Mesenchymal stem cell (in vitro differentiated cells and primary cell): ENCODE measurements at places on chromosomes 5 and 9.
A peak's percentile ranks its signal among the peaks of the same experiment; 100 is the strongest.

GRCh38 chr5:179869641-179870402 lies 11.2 kb upstream of the MRNIP start:
- DNase-seq: no peak

- no peak for DNase-seq
Observed at GRCh38 chr5:137415231-137415681, 83.9 kb downstream of the SPOCK1 start.

GRCh38 chr9:133600739-133601138 lies 8.4 kb downstream of the FAM163B start:
- no peak for DNase-seq

DNA sequence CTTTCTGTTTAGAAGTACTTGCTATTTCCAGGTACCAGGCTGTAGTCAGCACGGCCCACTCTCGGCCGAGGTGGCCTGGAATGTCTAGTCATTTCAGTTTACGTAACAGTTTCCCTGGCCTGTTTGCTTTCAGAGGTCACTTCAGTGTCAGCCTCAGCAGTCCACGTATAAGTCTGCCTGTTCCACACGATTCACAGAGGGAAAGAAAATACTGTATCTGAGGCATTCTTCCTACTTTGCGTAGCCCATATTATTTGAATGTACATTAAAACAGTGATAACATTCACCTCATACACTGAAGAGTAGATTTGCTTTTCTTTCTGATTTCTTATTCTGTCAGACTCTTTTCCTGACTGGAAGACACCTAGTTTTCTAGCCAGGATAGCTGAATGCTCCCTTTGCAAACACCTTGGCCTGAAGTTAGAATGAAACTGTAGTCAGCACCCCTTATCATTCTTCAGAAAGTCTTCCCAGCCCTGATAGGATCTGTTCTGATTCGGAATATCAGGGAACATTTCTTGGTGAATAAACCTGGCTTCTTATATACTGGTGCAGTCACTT lies 140.9 kb downstream of the AOPEP start:
- peak; percentile 93 for DNase-seq

GRCh38 chr9:91783411-91783810 lies 166.6 kb downstream of the ROR2 start:
- no peak for DNase-seq

- no peak for DNase-seq
Observed at GRCh38 chr9:130497139-130497538, 52.4 kb downstream of the ASS1 start.

DNA sequence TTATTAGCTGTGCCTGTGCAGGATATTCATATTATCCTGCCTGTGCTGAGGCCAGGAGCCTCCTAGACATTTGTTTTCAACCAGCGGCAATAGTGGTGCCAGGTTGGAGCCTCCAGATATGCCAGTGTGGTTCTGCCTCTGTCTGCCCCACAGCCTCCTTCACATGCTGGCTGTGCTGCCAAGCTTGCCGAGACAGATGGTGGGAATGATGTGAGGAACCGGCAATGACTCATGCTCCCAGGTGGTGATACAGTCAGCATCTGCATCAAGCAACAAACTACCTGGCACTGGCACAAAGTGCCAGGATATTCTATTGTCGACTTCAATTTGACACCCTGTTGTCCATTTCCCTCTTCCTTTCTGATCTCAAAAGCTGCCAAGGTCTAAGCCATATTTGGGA lies 285.7 kb downstream of the CHSY3 start:
- DNase-seq: no peak

DNA sequence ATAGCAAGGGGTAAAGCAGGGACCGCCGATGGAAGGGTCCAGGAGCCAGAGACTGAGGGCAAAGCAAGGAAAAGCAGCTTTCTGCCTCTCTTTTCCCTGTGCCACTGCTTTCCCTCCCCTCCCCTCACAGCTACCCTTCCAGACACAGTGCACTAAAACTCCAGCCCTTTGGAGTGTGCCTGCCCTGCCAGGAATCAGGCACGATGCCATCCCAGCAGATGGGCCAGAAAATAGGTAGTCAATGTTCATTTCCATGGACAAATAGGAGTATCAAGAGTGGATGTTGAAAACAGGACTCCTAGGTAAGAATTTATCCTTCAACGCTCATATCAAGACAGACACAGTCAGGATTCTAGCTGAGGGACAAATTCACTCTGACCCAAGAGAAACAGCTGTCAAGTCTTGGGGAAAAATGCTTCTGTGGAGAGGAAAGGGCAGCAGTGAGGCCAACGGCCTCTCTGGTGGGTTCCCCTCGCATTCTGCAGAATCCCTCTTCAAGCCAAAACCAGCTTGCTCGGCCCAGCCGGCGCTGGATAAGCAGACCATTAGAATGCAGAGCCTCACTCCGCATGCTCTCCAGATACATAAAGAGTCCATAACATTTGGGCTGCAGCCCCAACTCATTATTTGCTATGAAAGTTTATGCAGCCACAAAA lies 138.0 kb downstream of the CAAP1 start:
- DNase-seq: no peak
